ENCODE measurements at places on chromosomes 11 and 22. TPM values are rescaled to one million over a fixed set of nuclear protein-coding genes. Genes with fewer than 3 reads are reported as not detected.
A peak's percentile ranks its signal among the peaks of the same experiment; 100 is the strongest.

GRCh38 chr11:113645593-113646349 is 60.3 kb downstream of the TMPRSS5 start:
- no peak for DNase-seq

DNA sequence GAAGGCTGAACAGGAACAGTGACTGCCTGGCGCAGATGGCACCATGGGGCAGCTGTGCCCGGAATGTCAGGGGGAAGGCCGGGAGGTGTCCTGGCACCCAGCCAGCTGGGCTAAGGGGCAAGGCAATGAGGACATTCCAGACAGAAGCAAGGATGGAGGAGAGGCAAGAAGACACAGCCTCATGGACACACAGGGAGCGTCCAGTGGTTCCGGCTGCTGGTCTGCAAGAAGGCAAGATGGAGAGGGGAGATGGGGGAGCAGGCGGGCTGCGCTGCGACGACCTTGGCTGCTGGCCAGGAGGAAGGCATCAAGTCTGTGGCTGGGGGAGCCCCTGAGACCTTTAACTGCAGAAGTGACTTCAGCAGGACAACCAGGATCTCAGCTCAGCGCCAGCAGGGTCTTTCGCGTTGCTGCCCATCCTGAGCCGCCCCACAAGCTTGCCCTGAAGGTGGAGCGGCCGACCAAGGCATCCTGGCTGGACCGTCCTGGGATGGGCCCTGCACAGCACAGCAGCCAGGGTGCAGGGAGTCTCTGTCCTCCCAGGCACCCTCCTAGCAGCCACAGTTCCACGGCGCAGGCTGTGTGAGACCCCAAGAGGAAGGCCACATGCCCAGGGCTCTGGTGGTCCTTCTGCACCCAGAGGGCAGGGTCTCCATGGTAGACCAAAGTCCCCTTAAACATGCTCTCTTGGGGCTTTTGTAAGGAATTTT is 531.7 kb downstream of the BRD1 start:
- DNase-seq = no peak

DNA sequence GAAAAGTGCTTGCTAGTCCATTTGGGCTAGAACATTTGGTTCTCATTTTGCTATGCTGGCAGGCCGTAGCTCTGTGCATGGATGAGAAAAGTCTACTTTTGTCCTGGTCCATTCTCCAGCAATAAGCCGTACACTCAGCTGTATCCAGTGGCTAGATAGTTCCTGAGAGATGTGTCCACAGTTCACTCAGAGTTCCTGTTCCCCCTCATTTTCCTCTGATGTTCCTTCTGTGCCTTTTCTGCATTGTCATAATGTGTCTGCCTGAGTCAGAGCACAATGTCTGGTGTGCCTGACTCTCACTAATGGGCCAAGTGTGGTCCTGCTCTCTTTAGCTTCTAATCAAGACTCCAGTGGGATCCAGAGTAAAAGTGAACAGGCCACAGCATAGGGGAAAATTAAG is 215.7 kb upstream of the CTSC start:
- DNase-seq = no peak

- DNase-seq = peak; percentile 21
Observed at GRCh38 chr22:29348956-29349355, 33.5 kb upstream of the RASL10A start.

GRCh38 chr11:102572554-102573220 is 42.1 kb upstream of the MMP7 start:
- DNase-seq = no peak

DNA sequence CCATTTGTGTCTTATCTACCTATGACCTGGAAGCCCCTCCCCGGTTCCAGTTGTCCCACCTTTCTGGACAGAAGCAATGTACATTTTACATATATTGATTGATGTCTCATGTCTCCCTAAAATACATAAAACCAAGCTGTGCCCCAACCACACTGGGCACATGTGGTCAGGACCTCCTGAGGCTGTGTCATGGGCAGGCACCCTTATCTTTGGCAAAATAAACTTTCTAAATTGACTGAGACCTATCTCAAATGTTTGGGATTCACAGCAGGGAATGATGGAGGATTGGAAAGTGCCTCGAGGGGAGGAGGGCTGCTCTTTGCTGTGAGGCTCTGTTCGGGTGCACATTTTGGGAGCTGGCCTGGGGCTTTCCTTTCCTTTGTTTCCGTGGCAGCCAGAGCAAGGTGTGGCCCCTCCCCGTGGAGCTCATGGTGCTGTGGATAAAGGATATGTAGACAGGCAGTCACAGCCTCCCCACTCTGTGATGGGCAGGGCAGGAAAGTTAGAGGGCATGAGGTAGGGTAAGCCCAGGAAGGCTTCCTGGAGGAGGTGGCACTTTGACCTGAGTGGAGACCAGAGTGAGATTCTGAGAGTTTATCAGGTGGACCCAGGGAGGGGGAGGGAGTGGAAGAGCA is 615.6 kb downstream of the TBC1D22A start:
- DNase-seq = no peak

DNA sequence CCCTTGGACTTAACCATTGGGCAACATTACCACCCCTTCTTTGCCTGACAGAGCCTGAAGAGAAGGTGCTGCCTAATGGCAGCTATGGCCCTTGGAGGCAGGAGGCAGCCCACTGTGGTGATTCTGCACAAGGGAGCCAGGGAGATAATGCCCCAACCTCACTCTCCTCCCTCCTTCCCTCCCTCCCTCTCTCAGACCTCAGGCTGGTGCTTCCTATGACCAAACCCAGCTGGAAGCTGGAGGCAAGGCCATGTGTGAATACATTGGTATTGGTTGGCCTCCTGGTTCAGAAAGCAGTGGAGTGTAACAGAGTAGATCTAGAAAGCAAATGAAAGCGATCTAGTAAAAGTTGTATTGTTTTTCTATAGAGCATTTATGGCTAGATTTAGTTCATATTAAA is 233.1 kb downstream of the CSNK2A3 start:
- no peak for DNase-seq

DNA sequence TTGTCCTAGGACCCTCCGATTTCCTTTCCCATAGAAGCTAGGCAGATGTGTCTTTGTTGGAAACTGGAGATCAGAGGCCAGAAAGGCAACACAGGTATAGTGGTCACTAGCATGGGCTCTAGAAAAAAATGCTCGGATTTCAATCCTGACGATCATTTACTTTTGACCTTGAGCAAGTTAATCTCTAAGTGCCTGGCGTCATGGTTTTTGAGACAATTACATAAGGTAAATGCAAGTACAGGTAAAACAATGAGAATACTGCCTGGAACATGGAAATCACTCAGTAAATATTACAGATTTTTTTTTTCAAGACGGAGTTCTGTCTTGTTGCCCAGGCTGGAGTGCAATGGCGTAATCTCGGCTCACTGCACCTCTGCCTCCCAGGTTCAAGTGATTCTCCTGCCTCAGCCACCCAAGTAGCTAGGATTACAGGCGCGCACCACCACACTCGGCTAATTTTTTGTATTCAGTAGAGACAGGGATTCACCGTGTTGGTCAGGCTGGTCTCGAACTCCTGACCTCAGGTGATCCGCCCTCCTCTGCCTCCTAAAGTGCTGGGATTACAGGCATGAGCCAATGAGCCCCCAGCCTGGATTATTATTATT is 1.1 kb upstream of the DENND5A start:
- no peak for DNase-seq

DNA sequence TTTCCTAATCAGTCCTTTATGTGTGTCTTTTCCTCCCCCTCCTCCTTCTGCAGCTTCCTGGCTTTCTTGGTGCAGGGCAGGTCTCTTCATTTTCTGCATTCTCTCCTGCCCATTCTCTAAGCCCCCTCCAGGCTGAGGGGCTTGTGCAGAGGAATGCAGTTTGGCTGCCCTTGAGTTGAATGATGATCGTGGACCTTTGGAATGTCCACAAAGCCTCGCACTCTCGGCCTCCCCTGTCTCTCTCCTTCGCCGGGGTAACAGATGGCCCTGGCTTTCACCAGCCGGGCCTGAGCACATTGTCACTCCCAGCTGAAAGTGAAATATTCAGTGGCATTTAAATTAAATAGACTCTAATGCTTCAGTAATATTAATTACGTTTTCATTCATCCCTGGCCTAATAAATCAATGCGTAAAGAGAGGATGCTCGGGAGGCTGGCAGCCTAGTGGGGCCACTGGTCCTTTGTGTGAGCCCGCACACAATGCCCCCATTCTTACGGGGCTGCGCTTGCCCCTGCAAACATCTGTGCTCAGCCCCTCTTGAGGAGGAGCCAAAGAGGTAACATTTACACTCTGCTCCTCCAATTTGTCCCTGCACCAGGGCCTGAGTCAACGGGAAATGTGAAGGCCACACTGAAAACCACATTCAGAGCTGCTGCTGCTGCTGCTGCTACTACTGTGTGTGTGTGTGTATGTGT is 64.9 kb upstream of the PAX6 start:
- DNase-seq = peak; percentile 27

DNA sequence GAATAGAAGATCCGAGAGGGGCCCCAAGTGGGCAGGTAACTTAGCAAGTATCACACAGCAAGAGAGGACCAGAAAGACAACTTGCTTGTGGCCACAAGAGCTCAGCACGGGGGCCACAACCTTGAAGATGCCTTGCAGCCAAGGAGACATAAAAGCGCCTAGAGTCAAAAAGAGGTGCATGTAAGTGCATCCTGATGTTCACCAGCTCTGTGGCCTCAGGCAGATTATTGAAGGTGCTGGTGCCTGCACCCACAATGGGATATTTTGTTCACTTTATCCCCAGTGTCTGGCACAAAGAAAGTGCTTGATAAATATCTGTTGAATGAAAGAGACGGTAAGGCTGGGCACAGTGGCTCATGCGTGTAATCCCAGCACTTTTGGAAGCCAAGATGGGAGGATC is 106.0 kb upstream of the ASPHD2 start:
- DNase-seq = no peak

GRCh38 chr11:125063429-125064043 is 431 bp downstream of the SLC37A2 start:
- DNase-seq = peak; percentile 21

DNA sequence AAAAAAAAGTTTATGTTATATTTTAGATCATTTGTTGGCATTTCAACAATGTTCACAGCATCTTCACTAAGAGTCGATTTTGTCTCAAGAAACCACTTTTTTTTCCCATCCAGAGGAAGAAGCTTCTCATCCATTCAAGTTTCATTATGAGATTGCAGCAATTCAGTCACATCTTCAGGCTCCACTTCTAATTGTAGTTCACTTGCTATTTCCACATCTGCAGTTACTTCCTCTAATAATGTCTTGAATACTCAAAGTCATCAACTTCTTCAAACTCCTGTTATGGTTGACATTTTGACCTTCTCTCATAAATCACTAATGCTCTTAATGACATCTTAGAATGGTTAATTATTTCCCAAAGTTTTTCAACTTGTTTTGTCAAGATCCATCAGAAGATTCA is 61.3 kb upstream of the CHORDC1 start:
- no peak for DNase-seq

DNA sequence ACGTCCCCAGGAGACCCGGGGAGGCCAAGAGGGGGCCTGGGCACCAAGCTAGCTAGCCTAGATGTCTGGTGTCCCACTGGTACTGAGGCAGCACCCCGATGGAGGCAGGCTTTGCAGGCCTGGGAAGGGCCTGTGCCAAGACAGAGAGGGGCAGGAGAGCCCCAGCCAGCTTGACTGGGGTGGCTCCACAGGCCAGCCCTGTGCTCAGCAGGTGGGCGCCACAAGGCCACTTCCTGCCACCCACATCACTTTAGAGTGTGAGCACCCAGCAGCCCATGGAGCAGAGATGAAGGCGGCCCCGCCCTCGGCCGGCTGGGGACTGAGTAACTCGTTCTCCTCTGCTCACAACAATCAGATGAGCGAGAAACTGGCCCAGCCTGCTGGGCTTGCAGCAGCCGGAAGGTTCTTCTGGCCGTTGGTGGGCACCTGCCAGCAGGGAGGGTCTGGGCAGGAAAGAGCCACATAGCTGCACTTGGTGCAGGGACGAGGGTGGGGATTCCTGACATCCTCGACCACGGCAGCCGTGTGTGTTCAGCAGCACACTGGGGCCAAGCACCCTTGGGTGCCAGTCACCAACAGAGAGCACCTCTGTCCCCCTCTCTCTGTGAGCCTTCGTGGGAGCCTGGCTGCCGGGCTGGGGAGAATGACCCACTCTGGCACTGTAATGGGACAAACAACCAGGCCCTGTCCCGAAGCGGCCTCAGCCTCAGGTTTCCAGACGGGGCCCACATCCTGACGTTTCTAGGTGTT is 7.6 kb downstream of the OSBPL5 start:
- DNase-seq = no peak

- no peak for DNase-seq
Observed at GRCh38 chr11:69640260-69640994, 529 bp upstream of the CCND1 start.

- DNase-seq = peak; percentile 88
Observed at GRCh38 chr11:122709039-122709760, 53.7 kb downstream of the UBASH3B start.

GRCh38 chr11:3087821-3088800 is 30.9 kb upstream of the CARS1 start:
- peak; percentile 72 for DNase-seq

DNA sequence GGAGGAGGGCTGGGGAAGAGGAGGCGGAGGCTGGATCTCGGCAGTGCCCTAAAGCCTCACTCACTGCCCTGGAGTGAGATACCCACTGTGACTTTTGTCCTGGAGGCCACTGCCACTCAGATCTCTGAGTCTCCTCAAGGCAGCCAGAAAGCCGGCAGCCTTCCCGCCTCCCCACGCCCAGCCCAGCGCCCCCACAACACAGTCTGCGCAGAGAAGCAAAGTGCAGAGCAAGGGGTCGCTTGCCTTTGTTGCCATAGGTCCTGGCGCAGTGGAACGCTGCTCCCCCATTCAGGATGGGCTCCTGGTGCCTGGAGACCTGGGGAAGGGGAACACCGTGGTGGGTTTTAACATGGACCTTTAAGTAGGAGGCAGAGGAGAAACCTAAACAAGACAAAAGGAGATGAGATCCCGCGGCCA is 17.6 kb downstream of the PATZ1 start:
- no peak for DNase-seq

GRCh38 chr11:342328-342727 is 21.7 kb upstream of the IFITM3 start:
- DNase-seq = no peak

DNA sequence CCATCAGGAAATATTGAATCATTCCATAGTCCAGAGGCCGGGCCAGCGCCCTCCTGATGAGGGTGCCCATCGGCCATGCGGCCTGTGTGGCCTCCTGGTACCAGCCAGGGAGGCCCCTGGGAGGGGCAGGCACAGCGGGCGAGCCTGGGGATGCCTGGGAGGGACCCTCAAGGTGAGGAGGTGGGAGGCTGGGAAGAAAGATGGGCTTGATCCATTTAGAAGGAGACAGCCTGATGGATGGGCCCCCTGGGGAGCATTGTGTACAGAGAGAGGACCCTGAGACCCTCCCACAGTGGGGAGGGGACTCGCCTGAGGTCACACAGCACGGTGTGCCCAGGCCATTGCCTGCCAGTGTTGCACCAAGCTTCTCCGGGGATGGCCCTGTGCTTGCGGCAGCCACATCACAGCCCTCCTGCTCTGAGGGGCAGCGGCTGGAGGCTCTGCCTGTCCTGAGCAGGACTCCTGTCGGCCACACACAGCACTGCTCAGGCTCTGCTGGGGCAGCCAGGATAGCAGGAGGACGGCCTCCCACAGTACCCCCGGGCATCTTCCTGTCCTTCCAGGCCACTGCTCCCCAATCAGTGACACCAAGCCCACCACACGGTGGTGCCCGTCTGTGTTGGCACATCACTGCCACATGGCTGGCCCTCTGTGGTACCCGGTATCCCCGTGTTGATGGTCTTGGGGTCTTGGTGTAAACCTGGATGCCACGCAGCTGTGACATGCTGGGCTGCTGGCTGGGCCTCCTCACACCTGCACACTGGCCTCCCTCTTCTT is 290.0 kb downstream of the TBC1D22A start:
- DNase-seq = no peak

SCARF2 gene
- total RNA-seq = 46.0 TPM

C11orf98 gene
- total RNA-seq = 266 TPM

P2RX6 gene
- total RNA-seq = 0.45 TPM
